ENCODE measurements at places on chromosomes 2 and 18.

- DNase-seq: no peak
Measured at GRCh38 chr2:97935719-97936161, 60.0 kb downstream of the TMEM131 start.

GRCh38 chr2:176817061-176817565 is 395.5 kb upstream of the HNRNPA3 start:
- no peak for DNase-seq

GRCh38 chr2:173278794-173279526 is 75.7 kb upstream of the CDCA7 start:
- DNase-seq: no peak

DNA sequence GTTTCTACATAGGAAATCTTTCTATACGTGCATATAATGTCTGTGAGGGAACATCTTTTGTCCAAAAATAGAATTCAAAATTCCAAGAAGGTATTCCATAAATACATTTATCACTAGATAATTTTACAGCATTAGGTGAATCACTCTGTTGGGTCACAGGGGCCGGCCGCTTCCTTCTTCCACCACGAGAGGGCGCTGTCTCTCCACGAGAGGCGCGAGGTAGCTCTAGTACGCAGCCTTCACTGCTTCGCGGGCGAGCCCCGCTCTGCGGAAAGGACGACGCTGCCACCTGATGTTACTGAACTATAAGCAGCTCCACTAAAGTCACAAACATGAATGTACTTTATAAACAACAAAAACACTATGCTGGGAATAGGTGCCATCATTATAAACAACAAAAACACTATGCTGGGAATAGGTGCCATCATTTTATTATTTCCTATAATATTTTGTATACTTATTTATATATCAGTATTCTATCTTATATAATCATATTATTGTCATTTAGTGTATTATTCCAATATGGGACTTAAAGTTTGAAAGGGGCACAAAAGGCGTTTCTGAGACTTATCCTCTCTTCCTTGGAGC is 69.4 kb upstream of the REV1 start:
- peak; percentile 77 for DNase-seq

GRCh38 chr2:9178110-9178903 is 28.3 kb upstream of the ASAP2 start:
- no peak for DNase-seq

DNA sequence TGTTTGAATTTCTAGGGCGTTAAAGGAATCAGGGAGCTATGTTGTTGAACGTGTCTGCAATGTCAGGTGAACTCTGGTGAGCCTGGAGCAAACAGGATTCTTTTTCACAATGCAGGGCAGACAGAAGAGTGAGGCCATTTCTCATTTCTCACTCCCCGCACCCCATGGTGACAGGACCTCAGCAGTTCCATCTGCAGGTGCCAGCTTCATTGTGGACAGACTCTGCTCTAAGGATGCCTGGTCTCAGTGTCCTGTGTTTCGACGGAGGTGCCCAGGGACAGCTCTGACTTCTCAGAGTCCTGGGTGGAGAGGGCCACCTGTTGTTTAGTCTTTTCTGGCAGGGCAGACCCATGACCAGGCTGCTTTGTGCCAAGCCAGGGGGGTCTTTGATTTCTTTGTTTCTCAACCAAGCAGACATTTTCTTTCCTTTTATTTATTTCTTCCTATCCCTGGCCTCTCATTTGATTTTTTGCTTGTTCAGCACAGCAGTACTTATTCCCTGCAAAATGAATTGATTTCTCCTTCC is 201.5 kb downstream of the RNF144A start:
- DNase-seq: no peak

GRCh38 chr18:21489119-21489750 is 111.3 kb downstream of the ESCO1 start:
- DNase-seq: peak; percentile 32

- no peak for DNase-seq
Measured at GRCh38 chr2:148577845-148578492, 66.6 kb upstream of the EPC2 start.

- no peak for DNase-seq
Measured at GRCh38 chr2:223474893-223475292, 127.3 kb downstream of the SCG2 start.

DNA sequence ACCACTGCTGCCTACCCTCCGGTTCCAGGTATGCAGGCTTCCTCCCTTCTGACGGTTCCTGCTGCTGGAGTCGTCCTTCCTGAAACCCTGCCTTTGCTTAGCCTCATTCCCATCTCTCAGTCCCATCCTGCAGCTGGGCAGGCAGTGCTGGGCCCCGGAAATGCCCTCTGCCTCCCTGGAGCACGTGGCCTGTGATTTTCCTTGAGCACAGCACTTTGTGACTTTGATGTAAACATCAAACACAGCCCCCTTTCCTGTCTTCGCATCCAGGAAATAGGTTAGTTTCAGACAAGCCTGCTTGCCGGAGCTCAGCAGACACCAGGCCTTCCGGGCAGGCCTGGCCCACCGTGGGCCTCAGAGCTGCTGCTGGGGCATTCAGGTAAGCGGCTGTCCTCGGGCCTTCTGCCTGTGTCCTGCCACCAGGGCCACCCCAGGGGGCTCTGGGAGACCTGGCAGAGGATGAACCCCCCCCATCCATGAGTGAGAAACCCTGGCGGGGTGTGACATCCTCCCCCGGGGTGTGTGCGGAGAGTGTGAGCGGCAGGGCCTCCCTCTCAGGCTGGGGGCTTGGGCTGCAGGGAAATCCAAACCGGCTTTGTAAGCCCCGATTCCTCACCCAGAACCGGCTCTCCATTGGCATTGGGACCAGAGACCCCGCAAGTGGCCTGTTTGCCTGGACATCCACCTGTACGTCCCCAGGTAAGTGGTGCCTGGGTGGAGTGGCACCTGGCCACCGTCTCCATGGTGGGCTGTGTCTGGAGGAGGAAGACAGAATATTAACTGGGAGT is at the start of gene ZAP70:
TSS of gene ZAP70 (plus strand) at position 281 of the 788 bp plus-strand sequence. CDS start 10,461 bp downstream, outside the sequence.
- peak; percentile 71 for DNase-seq

GRCh38 chr2:241940329-241940728 is 70.8 kb downstream of the RTP5 start:
- DNase-seq: no peak

- peak; percentile 22 for DNase-seq
Measured at GRCh38 chr18:79965119-79965902, 868 bp downstream of the HSBP1L1 start.

DNA sequence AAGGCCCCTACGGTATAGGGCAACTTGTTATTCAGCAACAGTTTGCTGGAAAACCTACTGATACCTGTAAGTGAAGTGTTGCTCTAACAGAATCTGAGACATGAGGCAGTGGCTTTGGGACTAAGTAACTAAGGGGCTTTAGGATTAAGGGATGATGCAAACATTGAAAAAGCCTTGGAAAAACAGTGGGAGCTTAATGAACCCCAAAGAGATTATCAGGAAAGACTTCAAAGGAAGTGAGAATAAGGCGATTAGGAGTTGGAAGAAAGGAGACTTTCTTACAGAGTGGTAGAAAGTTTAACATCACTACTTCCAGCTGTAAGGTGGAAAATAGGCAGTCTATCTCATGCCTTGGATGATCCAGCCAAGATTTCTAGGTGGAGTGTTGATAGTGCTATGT is 158.2 kb upstream of the TRIB2 start:
- DNase-seq: no peak

DNA sequence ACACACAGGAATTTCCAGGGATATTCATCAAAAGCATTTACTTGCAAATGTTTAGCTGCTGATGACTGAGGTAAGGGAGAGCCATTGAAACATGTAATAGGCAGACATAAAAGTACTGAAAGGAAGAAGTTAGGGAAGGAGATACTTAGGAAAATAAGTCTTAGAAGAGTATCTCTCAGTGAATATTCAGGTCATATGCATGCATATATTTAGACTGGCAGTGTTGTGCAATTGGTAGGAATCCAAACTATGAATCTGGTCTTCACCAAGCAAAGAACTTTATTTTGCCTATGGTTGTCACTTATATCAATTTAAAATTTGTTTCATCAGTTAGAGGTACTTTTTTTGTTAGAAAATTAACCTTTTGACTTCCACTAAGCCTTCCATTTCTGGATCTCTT is 1490.7 kb downstream of the SUCLG1 start:
- DNase-seq: no peak

DNA sequence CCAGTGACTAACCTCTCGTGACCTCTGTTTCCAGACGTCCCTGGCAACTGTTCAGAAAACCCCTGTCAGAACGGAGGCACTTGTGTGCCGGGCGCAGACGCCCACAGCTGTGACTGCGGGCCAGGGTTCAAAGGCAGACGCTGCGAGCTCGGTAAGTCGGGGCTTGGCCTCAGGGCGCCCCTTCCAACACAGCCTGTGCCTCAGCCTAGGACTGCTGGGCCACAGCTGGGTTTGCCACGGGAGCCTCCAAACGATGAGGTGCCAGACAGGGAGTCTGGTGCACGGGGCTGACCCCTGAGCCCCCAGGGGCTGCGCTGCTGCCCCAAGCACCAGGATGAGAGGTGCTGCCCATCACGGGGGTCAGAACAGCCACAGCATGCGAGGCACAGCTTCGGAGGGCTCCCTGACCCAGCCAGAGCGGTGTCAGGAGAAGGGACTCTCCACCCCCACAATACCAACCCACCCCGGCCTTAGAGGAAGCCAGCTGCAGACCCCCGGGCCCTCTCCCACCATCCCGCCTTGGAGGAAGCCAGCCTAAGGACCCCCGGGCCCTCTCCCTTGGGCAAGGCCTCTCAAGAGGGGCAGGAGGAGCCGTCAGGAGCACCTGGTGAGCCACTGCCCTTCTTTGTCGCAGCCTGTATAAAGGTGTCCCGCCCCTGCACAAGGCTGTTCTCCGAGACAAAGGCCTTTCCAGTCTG is 20.3 kb downstream of the MTERF4 start:
- no peak for DNase-seq

GRCh38 chr2:29894822-29895614 is 26.4 kb downstream of the ALK start:
- no peak for DNase-seq

DNA sequence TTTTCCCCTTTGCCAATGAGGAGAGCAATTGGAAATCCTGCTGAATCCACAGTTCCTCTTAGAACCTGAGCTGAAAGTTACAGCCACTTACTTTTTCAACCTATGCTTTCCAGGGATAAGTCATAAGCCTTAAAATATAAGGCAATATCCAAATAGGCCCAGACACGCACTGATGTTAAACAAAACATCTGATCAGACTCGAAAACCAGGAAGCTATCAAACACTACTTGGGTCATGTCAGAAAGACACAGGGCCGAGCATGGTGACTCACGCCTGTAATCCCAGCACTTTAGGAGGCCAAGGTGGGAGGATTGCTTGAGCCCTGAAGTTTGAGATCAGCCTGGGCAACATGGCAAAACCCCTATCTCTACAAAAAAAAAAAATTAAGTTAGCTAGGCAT is 192.1 kb downstream of the SP3 start:
- DNase-seq: no peak

DNA sequence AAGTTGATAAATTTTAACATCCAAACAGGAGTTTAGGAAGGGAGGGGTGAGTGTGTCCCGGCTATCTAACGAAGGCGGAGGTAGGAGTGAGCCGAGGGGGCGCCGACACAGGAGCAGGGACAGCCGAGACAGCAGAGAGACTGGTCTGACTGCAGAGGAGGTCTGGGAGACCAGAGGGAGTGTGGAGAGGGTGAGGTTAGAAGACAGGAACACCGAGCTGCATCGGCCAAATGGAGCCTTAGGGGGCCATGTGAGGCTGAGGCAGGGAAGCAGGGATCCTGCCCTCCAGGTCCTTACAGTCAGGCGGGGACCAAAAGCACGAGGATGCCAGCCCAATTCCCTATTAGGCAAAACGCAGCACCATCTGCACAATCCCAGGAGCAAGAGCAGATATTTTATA is 67.0 kb downstream of the SFXN5 start:
- no peak for DNase-seq

DNA sequence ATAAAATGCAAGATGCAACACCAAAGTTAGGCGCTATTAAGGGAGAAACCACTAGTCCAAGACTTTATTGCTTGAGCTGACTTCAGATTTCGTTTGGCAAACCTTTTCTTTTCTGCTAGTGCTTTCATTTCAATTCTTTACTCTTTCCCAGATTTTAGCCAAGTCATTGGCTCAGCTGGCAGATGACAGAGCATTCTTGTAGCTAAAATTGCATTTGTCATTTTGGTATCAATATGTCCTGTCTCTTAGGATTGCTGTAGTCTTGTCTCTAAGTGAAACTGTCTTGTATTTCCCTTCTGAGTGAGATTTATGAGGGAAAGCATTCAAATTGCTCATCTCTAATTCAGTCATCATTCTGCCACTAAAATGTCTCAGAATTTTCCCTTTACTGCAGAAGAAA is 335.1 kb downstream of the METTL4 start:
- DNase-seq: no peak

DNA sequence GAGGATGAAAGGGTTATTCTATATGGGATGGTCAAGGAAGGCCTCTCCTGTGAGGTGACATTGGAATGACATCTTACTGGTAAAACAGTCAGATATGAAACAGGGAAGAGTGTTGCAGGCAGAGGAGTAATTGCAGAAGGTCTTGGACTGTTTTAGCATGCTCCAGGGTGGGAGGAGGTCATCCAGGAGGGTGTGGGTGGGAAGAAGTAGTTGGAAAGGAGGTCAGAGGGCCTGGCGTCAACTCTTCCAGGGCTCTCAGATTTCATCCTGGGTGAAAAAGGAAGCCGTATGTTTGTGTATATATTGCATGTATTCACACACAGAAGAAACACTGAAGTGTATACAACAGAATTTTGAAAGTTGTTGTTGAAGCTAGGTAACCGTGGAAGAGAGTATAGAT is 48.2 kb downstream of the ATP9B start:
- DNase-seq: no peak

DNA sequence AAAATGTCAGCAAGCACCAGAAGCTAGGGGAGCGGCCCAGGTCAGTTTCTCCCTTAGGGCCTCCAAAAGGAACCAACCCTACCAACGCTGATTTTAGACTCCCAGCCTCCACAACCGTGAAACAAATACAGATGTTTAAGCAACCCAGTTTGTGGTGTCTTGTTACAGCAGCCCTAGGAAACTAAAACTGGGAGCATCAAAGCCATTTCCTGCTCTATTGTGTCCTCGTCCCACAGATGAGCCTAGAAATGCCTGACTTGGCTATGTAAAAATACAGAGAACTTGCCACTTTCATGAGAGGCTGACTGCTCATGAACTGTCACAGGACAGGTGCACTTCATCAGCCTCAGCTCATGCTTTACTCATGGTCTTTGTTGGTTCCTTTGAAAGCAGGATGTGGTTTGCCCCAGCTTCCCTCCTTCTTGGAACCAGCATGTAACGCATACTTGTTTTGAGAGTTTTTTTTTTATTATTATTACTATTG is 97.6 kb upstream of the SLC39A10 start:
- peak; percentile 86 for DNase-seq

DNA sequence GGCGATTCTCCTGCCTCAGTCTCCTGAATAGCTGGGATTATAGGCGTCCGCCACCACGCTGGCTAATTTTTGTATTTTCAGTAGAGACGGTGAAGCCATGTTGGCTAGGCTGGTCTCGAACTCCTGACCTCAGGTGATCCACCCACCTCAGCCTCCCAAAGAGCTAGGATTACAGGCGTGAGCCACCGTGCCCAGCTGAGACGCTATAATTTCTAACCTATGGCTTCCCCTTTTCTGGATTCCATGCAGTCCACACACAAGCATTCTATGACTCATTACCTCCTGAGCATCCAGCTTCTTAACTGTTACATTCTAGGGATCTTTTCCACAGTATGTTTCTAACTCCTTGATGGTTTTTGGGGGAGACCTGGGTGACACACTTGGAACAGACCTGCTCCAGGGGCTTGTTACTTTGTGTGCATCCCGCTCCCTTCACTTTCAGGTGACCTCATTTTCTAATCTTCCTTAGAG is 11.8 kb upstream of the KCMF1 start:
- no peak for DNase-seq

Data from CD4-positive, alpha-beta T cell treated with Interleukin-12 subunit alpha and Interleukin-12 subunit beta, for 1 hour (primary cell).